ENCODE measurements at places on chromosomes 5 and 9.
A peak's percentile ranks its signal among the peaks of the same experiment; 100 is the strongest.

DNA sequence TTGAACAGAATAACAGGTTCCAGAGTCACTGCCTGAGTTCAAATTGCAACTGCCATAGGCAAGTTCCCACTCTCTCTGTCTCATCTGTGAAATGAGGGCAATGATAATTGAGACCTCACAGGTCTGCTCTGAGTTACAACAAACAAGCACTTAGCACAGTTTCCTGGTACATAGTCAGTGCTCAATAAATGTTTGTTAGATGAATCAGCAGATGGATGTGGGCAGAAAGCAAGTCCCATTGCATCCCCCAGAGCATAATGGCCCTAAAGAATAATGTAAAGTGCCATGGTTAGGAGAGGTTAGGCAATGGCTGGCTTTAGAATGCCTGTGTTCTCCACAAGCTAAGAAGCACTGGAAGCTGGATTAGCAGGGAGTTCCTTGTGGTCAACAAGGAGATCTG is 136.5 kb upstream of the LARP1 start:
- no peak for DNase-seq

- no peak for DNase-seq
Observed at GRCh38 chr5:68720884-68721610, 372.8 kb upstream of the SLC30A5 start.

- no peak for DNase-seq
Observed at GRCh38 chr9:77841739-77842386, 189.7 kb downstream of the GNAQ start.

DNA sequence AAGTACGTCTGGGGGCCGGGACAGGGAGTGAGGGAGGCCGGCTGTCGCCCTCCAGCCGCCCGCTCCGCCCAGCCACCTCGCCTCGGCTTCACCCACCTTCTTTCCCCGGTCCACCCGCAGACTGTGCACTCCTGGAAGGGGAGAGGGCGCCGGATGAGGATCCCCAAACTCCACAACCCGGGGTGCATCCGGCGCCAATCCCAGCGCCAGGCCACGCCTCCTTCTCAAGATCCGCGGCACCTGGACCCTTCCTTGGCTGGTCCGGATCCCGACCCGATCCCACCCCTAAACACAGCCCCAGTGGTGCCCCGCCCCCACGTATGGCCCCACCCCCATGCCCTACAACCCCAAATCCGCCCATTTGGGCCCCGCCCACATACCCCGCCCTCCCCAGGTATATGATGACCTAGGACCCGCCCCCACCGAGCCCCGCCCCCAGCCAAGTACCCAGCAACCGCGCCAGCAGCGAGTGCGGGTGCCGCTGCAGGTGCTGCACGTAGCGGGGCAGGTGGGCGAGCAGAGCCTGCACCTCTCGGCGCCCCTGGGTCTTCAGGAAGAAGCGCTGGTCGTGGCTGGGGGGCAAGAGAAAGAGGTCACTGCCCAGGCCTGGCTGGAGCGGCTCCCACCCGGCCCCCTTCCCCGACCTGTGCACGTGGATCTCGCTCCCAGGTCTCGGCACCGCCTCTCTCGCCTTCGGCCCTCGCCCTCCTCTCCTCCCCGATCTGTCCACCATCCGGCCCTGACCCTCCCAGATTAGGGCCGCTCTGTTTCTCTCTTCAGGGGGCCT is 3.2 kb downstream of the PIP5KL1 start:
- peak; percentile 54 for DNase-seq

GRCh38 chr5:151750121-151750520 is 8.3 kb downstream of the ATOX1 start:
- DNase-seq = no peak

DNA sequence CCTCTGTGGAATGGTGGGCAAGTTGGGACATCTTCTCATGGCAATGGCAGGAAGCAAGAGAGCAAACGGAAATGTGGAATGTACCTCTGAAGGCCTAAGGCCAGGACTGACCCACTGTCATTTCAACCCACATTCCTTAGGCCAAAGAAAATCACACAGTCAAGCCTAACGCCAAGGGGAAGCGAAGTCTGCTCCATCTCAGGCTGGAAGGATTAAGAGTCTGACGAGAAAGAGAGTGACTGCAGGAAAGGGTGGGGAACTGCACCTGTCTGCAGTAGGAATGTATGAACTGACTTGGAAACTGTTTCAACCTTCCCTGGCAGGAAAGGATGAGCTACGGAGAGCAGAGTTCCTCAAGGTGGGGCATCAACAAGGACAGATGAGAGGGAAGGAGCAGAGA is 90.2 kb upstream of the TAS2R1 start:
- DNase-seq = no peak

- no peak for DNase-seq
Observed at GRCh38 chr9:4760122-4760521, 19.1 kb upstream of the AK3 start.

DNA sequence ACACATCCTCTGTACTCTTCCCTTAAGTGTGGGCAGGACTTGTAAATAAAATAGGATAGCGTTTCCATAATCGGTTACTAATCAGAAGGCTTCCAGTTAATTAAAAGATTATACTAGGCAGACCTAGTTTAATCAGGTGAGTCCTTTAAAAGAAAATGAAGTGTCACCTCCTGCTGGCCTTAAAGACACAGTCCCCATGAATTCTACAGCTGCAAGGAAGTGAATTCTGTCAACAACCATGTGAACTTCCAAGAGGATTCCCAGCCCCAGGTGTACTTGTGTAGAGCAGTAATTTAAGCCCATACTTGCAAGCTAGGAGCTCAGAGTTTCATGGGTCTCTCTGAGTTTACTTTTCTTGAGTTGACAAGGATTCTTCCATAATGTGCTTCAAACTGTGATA is 918.3 kb downstream of the DTWD2 start:
- DNase-seq = no peak

GRCh38 chr5:139759219-139759721 is 36.3 kb upstream of the PSD2 start:
- no peak for DNase-seq

GRCh38 chr5:172720655-172721054 is 50.3 kb downstream of the DUSP1 start:
- DNase-seq = no peak

DNA sequence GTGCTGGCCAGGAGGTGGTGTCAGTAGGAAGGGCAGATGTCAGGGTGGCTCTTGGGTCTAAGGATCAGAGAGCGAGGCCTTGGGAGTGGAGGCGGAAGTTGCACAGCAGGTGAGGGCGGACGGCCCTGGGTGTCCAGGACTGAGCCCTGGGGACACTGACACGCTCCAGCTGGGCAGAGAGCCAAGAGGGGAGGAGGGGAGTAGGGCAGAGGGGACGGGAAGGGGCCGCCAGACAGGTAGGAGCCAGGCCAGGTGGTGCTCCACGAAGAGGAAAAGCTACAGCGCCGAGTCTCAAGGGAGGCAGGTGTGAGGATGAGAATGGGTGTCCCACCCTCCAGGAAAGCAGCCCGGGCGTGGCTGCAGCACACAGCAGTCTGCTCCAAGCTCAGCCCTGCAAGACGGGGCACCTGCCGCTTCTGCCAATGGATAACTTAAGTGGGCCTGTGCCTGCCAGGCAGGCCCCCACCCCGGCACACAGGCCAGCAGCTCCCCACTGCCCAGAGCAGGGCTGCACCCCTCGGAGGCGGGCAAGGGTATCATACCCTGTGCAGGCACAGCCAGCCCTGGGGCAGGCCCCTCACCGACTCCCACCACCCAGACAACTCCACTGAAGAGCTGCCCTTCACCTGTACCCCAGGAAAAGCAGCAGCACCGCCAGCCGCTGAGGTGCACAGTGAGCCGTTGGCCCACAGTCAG is 4.9 kb downstream of the TPRN start:
- no peak for DNase-seq

DNA sequence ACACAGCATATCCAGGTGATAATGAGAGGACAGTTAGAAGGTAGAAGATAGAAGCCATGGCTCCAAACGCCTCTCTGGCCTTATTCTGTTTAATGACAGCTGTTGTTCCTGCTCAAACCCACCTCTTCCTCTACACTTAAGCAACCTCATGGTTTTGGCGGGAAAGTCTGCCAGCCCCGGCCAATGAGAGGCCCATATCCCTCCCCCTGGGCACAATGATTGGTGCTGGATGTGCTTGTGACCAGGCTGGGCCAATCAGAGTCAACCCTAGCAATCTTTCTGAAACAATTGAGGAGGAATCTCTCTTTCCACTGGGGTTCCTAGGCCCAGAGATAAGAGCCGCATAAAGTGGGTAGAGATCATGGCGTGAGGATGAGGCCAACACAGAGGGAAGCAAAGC is 4.8 kb upstream of the GFI1B start:
- DNase-seq = no peak

DNA sequence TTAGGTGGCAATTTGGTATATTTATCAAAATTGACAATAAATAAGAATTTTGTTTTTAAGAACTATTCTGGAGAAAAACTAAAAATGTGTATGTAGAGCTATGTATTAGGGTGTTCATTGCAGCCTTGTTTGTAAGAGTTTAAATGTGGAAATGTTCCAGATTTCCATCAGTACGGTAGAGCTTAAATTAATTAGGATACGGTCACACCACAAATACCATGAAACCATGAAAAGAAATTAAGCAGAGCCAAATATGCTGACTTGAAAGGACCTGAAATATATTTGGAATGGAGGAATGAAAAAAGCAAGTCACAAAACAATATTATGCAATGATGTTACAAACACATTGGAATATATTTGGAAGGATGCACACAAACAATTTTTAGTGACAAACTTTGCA is 64.6 kb downstream of the ACTBL2 start:
- DNase-seq = no peak

- no peak for DNase-seq
Observed at GRCh38 chr5:51487952-51488351, 104.7 kb downstream of the ISL1 start.

GRCh38 chr5:5617024-5617423 is 194.5 kb downstream of the ICE1 start:
- no peak for DNase-seq

- DNase-seq = no peak
Observed at GRCh38 chr5:20972419-20972925, 984.5 kb upstream of the CDH18 start.

DNA sequence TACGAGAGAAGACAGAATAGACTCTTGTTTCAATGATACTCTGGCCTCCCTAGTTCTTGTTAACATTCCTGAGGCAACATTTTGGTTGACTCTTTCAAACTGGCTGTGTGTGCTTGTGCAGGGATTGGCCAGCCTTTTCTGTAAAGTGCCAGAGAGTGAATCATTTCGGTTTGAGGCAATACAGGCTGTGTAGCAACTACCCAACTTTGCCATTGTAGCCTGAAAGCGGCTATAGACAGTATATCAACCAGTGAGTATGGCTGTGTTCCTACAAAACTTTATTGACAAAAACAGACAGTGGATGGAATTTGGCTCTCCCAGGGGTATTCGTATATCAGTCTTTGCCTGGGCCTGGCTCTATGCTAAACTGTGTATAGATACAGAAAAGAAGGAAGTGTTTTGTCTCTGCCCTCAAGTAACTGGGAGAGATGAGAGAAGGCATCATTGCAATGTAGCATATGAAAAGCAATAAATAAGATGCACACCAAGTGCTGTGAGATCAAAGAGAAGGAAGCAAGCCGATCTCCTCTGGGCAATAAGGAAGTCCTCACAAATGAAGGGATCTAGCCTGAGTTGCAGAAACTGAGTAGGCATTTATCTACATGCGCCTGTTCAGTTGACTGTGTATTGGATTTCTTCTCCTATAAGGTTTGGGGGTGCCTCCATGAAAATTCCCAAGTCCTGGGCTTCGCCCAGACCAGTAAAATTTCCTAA is 568.0 kb upstream of the KLF4 start:
- DNase-seq = no peak

DNA sequence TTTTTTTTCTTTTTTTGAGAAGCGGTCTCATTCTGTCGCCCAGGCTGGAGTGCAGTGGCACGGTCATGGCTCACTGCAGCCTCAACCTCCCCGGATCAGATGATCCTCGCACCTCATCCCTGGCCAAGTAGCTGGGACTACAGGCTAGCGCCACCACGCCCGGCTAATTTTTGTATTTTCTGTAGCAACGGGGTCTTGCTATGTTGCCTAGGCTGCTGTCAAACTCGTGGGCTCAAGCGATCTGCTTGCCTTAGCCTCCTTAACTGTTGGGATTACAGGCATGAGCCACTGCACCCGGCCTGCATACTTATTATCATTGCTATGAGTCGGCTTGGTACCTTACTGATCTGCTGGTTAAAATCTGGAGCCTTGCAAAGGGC is 790 bp upstream of the IARS1 start:
- DNase-seq = no peak

- no peak for DNase-seq
Observed at GRCh38 chr9:84669013-84669287, 579 bp upstream of the NTRK2 start.

DNA sequence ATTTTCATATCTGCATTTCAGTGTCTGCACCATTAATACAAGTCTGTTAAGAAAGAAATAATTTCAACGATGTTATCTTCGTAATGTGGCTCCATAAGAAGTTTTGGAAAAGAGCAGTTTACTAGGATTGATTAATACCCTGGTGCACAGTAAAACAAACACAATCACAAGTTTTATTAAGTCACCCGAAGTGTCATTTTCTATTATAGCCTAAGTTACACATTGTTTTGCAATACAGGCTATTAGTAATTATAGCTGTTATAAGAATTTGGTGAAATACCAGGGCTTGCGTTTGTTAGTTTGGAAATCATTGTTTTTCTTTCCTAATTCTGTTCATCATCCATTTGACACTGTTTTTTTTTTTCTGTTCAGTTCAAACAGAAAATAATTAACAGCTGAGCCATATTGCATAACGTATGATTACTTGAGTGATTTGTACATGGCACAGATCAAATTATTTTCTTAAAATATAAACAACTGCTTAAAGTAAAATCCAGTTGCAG is 30.6 kb downstream of the LVRN start:
- no peak for DNase-seq

DNA sequence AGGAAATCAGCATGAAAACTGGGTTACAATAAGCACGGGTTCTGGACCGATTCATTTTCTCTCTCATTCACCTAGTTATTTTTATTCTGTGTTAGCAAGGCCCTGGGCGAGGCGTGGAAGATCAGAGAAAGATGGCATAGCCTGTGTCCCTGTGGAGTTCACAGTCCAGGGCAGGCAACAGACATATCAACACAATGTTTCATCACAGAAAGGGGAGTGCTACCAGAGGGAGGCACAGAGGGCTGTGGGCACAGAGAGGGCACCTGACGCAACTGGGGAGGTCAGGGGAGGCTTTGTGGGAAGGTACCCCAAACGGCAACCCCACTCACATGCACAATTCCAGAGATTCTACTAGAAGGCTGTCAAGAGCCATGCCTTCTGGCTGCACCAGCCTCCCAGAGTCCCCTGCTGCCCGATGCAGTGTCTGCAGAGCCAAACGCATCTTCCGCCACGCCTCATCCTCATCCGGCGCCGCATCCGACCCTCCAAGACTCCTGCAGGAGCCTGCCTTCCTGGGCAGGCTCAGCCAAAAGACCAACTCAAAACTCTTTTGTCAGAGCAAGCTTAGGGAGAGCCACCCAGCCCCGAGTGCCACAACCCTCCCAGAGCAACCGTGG is 1.4 kb downstream of the FAM193B start:
- DNase-seq = no peak

DNA sequence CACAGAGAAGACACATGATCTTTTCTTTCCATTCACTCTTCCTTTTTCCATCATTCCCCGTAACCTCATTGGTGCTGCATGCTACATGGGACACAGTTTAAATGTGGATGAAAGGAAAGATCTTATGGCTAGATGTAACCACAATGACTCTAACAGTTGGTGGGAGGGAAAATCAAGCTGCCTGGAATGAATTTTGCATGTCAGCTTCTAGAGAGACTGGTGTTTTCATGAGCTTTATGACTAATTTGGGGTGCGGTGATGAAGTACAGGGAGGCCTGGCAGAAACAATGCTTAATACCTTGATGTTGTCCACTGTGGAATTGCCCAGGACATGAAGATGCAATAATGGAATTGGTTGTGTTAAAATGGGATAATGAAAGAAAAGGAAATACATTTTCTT is 55.9 kb upstream of the MYO10 start:
- no peak for DNase-seq
